ENCODE measurements at places on chromosomes 5 and 9. TPM values are rescaled to one million over a fixed set of nuclear protein-coding genes. Genes with fewer than 3 reads are reported as not detected.

DNA sequence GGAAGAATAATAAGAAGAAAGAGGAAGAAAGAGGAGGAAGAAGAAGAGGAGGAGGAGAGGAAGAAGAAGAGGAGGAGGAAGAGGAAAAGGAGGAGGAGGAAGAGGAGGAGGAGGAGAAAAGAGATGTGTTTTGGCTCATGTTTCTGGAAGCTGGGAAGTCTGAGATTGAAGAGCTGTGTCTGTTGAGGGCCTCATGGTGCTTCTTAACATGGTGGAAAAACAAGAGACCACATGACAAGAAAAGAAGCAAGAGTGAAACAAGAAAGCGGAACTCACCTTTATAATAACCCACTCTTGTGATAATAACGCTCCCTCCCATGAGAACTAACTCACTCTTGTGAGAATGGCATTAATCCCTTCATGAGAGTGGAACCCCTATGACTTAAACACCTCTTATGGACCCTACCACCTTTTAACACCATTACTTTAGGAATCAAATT, 36.1 kb upstream of the RANBP6 start:
- H3K36me3 ChIP-seq = no peaks in the 10 kb centered on the region
- H3K27ac ChIP-seq = no peak overlapping the region
- DNase-seq = no peak
- H3K4me3 ChIP-seq = no peak overlapping the region
- no peaks in the 10 kb centered on the region for H3K27me3 ChIP-seq
- H3K4me1 ChIP-seq = no peaks in the 10 kb centered on the region

The MARCOL gene
- not detected for total RNA-seq

DNA sequence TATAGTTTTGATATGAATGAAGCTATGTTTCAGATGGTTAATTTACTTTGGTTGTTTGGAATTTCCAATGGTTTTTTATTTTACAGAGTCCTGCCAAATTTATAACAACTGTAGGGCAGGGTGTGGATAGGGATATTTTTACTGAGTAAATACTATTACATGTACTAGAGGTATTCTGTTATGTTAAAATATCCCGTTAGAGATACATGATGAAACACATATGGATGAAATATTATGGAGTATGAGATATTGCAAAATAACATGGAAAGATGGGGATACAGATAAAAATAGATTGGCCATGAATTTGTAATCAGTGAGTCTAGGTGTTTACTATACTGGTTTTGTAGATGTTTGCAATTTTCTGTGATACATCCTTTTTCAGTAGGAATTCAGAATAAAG, 76.7 kb downstream of the RAB24 start:
- H3K27me3 ChIP-seq = no peaks in the 10 kb centered on the region
- no peak overlapping the region for H3K27ac ChIP-seq
- H3K4me1 ChIP-seq = no peaks in the 10 kb centered on the region
- H3K4me3 ChIP-seq = no peak overlapping the region
- H3K36me3 ChIP-seq = no peaks in the 10 kb centered on the region

- no peak overlapping the region for H3K4me3 ChIP-seq
- DNase-seq = no peak
- H3K27ac ChIP-seq = no peak overlapping the region
- peaks cover 7% of the 10 kb centered on the region for H3K4me1 ChIP-seq
- no peaks in the 10 kb centered on the region for H3K27me3 ChIP-seq
These were observed 367.2 kb downstream of the TMEM232 start for GRCh38 chr5:110359221-110359620.

The IFNK gene
- not detected for total RNA-seq

DNA sequence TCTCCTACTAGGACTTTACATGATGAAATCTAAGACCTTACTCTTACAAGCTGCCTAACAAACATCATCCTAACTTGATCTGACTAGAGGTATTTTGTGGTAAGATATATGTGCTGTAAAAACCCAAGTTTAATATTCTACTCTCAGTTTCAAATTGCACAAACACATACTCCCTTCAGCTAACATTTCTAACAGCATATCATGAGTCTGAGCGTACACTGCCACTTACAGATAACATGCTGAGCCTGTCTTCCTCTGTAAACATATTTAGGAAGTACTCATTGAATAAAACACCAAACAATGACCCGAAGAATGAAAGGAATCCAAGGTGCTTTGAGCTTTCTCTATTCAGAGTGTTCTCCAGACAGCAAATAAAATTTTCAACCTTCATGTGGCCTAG, 7.9 kb upstream of the ESM1 start:
- H3K36me3 ChIP-seq = no peaks in the 10 kb centered on the region
- H3K4me1 ChIP-seq = no peaks in the 10 kb centered on the region
- DNase-seq = no peak
- no peaks in the 10 kb centered on the region for H3K27me3 ChIP-seq

DNA sequence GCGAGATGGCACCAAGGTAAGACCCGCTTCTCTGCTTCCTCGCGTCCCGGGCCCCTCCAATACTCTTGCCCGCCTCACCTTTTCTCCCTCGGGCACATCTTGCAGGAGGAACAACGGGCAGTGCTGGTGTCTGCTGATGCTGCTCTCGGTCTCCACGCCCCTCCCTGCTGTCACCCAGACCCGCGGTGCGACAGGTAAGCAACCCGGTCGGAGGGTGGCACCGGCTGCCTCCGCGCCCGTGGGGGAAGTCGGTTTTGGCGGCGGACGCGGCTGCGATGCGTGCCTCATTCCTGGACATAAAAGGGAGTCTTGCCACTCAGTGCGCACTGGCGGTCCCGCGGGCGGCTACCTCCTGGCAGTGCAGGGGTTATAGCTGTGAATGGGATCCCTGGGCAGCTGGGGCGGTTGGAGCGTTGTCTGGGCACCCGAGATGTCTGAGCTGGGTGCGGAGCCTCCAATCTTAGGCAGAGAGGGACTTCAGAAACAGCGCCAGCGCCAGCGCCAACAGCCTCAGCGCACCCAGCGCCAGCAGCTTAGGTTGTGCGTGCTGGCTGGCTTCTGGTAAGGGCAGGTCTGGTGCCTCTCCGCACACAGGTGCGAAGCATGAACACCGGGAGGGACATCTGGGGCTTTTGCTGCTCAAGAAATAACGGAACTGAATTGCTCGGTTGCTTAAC, 488 bp downstream of the COL15A1 start:
- no peaks in the 10 kb centered on the region for H3K4me1 ChIP-seq
- DNase-seq = no peak
- H3K27me3 ChIP-seq = peaks cover 9% of the 10 kb centered on the region
- peak overlapping the region; percentile 71 for H3K27ac ChIP-seq
- H3K36me3 ChIP-seq = no peaks in the 10 kb centered on the region
- H3K4me3 ChIP-seq = no peak overlapping the region

- H3K36me3 ChIP-seq = no peaks in the 10 kb centered on the region
- H3K27ac ChIP-seq = no peak overlapping the region
- H3K4me3 ChIP-seq = no peak overlapping the region
- H3K27me3 ChIP-seq = no peaks in the 10 kb centered on the region
These were observed 337.7 kb upstream of the PANK3 start for GRCh38 chr5:168916852-168917251.

The TAF11L5 gene
- not detected for total RNA-seq

- no peaks in the 10 kb centered on the region for H3K4me1 ChIP-seq
- DNase-seq = no peak
- no peaks in the 10 kb centered on the region for H3K36me3 ChIP-seq
- no peak overlapping the region for H3K4me3 ChIP-seq
- no peaks in the 10 kb centered on the region for H3K27me3 ChIP-seq
These were observed 45.4 kb downstream of the TMEM252 start for GRCh38 chr9:68495247-68495646.

GRCh38 chr9:120925535-120926396, 830 bp downstream of the TRAF1 start:
- H3K27me3 ChIP-seq = no peaks in the 10 kb centered on the region
- no peak for DNase-seq
- H3K36me3 ChIP-seq = no peaks in the 10 kb centered on the region
- peak overlapping the region; percentile 62 for H3K27ac ChIP-seq
- no peak overlapping the region for H3K4me3 ChIP-seq
- H3K4me1 ChIP-seq = peaks cover 17% of the 10 kb centered on the region

The PCDHB10 gene
- total RNA-seq = 1.6 TPM

The PCDHB11 gene
- 2.3 TPM for total RNA-seq

- no peak for DNase-seq
- H3K4me1 ChIP-seq = no peaks in the 10 kb centered on the region
- H3K4me3 ChIP-seq = no peak overlapping the region
- H3K27me3 ChIP-seq = no peaks in the 10 kb centered on the region
These were observed 19.4 kb downstream of the YIPF5 start for GRCh38 chr5:144151026-144151425.

The RNF20 gene
- total RNA-seq = 26.8 TPM

The C5orf52 gene
- not detected for total RNA-seq

DNA sequence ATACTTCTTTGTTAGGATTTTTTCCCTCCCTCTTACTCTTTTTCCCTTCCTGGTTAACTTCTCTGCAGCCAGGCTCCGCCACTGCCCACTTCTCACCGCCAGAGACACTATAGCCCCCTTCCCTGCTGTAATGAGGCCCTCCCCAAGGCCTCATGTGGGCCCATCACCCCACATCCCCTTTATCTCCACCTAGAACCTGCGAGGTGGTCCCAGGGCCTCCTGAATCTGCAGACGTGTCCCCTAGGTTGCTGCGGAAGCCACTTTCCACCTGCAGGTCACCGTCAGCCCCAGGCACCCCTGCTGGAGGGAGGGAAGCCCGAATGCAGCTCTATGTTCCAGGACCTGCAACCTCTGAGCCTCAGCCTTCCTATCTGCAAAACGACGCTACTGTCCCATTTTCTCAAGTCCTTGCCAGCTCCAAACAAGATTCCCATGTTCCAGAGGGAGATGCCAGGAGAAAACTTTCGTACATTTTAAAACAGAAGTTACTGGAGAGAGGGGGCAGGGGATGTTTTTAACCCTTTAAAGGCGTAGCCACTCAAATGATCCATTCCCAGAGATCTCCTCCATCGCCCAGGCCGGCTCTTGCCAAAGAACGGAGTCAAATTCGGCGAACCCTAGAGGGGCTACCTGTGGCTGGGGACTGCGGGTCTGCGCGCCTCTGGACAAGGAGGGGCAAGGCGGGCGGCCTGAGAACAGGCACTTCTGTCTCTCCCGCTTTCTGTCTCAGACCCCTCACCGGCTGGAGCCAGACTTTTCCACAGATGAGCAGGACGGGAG, 929 bp downstream of the SH3PXD2B start:
- H3K4me1 ChIP-seq = peaks cover 21% of the 10 kb centered on the region
- DNase-seq = no peak
- H3K27me3 ChIP-seq = no peaks in the 10 kb centered on the region
- H3K36me3 ChIP-seq = no peaks in the 10 kb centered on the region

GRCh38 chr9:104984121-104984520, 56.2 kb upstream of the ABCA1 start:
- no peak for DNase-seq
- H3K4me3 ChIP-seq = no peak overlapping the region
- no peak overlapping the region for H3K27ac ChIP-seq
- H3K4me1 ChIP-seq = peaks cover 6% of the 10 kb centered on the region
- H3K36me3 ChIP-seq = no peaks in the 10 kb centered on the region

- no peak overlapping the region for H3K27ac ChIP-seq
- no peak for DNase-seq
- H3K4me3 ChIP-seq = no peak overlapping the region
- H3K36me3 ChIP-seq = no peaks in the 10 kb centered on the region
- no peaks in the 10 kb centered on the region for H3K27me3 ChIP-seq
These were observed 211.7 kb upstream of the ELL2 start for GRCh38 chr5:96173366-96173765.

DNA sequence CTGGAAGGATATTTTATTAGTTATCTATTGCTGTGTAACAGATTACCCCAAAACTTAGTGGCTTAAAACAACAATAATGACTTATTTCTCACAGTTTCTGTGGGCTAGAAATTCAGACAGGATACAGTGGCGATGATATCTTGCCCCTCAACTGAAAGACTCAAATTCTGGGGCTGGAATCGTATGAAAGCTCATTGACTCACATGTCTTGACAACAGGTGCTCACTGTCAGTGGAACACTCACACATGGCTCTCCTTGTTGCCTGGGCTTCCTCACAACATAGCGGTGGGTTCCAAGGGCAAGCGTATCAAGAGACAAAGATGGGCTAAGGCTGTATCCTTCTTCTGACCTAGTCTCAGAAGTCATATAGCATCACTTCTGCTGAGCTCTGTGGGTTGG, 3.7 kb upstream of the GNPDA1 start:
- no peaks in the 10 kb centered on the region for H3K36me3 ChIP-seq
- no peaks in the 10 kb centered on the region for H3K27me3 ChIP-seq
- no peak overlapping the region for H3K4me3 ChIP-seq
- peaks cover 16% of the 10 kb centered on the region for H3K4me1 ChIP-seq

DNA sequence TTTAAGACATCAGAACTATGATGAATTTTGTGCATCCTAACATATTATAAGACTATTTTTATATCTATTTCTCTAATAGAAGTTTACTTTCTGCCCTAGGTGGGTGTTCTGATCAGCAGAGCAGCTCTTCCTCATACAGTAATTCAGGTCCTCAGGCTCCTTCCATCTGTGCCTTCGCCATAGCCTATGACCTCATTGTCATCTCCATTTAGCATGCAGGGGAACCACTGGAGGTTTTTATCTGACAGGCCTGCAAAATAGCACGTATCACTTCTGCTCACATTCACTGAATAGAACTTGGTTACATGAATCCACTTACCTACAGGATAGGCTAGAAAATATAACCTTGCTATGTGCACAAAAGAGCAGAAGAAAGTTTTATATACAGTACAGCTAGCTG, 159.4 kb upstream of the CCNH start:
- H3K4me3 ChIP-seq = no peak overlapping the region
- no peaks in the 10 kb centered on the region for H3K36me3 ChIP-seq
- no peak overlapping the region for H3K27ac ChIP-seq
- H3K4me1 ChIP-seq = no peaks in the 10 kb centered on the region

DNA sequence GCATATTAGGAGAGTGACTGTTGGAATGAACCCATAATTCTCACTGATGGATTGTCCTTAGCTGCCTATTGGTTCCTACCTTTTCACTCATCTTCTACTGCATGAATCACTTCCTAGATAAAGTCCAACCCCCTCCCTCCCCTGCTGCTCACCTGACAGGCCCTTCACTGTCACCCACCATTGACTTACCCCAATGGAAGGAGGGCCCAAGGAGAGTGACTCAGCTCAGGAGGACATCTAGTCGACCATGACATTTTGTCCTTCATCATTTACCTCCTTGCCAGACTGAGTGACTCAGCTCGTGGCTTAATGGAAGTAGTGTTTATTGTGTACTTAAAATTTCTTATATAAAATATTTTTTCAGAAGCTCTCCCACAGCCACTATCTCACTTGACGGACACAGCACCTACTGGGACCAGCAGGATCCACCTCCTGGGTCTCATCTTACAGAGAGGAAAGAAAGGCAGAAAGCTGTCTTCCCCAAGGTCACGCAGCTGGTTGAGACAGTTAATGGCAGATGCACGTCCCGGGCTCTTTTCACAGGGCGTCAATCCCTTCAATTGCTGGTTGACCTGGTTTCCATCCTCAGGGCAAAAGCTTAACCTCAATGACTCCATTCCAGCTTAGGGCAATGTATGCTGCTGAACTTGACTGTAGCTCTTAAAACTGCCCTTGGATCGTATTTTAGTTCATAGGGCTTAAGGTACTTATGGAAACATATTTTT, 142.3 kb downstream of the MARCHF11 start:
- no peak overlapping the region for H3K4me3 ChIP-seq
- no peaks in the 10 kb centered on the region for H3K27me3 ChIP-seq
- H3K4me1 ChIP-seq = no peaks in the 10 kb centered on the region
- no peak overlapping the region for H3K27ac ChIP-seq
- DNase-seq = no peak
- no peaks in the 10 kb centered on the region for H3K36me3 ChIP-seq

Data from thyroid gland (tissue), 4 donors.